Frontal cortex (tissue), 4 donors: ENCODE measurements at places on chromosomes 1 and 21. TPM values are rescaled to one million over a fixed set of nuclear protein-coding genes. Genes with fewer than 3 reads are reported as not detected.

DNA sequence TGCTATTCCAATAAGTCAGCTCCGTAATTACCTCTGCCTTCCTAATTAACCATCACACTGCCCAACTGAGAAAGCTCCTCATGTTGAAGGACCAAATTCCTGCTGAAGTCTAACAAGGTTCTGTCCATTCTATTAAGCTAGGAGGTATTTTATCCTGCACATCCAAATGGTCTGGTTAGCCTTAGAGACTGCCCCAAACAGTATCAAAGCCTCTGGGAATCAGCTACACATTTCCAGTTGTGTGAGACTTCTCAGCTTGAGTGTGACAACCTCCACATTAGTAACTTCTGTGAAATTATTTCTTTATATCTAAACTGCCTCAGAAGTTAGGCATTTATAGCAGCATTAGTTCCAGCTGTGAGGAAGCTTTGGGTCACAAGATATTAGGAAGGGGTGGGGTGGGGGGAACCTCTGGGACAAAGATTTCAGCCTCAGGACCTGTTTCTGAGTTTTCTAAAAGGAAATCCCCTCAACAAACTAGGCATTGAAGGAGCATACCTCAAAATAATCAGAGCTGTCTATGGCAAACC, 150.5 kb upstream of the DUSP10 start:
- no peak for DNase-seq

- no peak for DNase-seq
Observed at GRCh38 chr1:206098242-206098919, 18.8 kb downstream of the AVPR1B start.

GRCh38 chr1:86542631-86543030, 4.2 kb upstream of the CLCA4 start:
- no peak for DNase-seq

The GPX7 gene
- 29.3 TPM for total RNA-seq

DNA sequence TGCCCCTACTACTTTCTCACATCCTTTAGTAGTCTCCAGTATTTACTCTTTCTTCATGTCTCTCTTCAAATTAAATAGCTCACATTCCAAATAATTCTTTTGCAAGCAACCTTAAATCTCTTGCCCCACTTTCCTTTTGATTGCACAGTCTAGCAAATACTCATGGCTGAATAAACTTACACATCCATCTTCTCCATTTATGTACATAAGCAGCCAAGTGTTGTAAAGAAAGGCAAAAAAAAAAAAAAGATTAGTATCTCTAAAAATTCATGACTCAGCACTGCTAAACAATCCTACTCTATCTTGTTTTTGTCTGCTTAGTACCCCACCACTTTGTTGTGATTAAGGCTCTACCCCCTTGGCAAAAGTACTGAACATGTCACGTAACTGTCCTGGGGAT, 42.6 kb downstream of the F13B start:
- DNase-seq, result no peak

DNA sequence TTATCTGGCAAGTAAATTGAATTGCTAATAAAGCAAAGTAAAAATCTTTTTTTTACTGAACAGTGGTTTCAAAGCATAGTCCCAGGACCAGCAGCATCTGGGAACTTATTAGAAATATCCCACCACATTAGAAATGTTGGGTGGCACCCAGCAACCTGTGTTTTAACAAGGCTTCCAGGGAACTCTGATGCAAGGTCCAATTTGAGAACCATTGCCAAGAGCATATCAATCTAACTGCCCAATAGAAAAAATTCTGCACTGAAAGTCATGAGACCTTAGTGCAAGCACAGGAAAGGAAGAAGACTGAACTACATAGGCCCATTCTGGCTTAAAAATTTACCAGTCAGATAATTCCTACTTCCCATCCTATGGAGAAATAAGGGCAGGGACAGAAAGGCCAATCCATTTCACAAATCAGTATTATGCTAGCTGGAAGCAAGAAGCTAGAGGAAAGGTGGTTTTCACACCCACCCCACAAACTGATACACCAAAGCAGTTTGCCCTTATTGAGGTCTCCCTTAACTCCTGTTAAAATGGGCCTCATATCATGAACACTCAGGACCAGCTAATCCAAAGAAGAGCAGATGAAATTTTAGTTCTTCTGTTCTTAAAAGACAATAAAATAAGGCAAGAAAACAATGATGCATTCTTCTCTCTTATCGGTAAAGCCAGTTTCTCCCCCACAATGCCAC, 17.5 kb upstream of the C1orf105 start:
- DNase-seq, result no peak

GRCh38 chr1:164755690-164756089, 196.7 kb downstream of the PBX1 start:
- DNase-seq, result no peak

The GADD45A gene
- total RNA-seq, result 6.1 TPM

- DNase-seq, result no peak
Observed at GRCh38 chr1:223711173-223711572, 1.2 kb upstream of the CAPN2 start.

GRCh38 chr1:155199792-155200191, 7.9 kb downstream of the THBS3 start:
- peak; percentile 4 for DNase-seq

DNA sequence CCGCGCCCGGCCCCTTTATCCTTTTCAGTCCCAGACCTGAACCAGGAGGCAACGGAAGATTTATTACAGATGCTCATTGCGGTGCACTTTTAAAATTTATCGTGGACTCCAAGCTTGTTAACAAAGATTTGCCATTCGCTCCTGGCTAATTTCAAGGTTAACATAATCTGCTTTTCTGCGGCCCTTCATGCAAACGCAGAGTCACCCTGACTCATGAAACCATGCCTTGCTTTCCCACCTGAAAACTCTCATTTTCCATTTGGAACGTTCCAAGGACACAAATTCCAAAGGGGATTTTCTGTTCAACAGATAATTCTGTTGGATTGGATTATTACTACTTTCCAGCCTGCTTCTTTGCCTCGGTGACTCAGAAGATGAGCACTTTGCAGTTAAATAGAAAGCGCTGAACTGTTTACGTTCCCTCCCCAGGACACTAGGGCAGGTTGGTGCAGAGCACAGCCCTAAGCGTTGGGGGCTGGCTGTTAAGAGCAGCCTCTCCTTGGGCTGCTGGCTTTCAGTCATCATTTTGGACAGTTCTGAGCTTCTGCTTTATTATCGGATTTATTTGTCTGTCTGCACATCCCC, 51.1 kb downstream of the CD247 start:
- DNase-seq, result no peak

DNA sequence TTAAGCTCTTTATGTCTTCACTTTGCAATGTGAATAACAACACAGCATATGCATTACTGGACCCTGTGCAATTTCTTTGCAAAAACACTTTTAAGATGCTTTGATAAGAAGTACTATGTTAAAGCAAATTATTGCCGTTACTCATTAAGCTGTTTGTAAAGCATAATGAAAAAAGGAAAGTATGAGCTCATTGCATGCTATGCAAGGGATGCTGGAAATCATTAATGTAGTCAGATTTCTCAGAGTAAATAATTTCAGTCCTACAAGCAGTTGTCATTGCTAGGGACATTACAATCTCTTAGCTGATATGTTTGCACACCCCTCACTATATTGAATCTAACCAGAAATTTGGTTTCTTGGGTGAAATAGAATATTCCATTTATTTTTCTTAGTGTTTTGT, 982.5 kb upstream of the ADGRL2 start:
- DNase-seq, result no peak

DNA sequence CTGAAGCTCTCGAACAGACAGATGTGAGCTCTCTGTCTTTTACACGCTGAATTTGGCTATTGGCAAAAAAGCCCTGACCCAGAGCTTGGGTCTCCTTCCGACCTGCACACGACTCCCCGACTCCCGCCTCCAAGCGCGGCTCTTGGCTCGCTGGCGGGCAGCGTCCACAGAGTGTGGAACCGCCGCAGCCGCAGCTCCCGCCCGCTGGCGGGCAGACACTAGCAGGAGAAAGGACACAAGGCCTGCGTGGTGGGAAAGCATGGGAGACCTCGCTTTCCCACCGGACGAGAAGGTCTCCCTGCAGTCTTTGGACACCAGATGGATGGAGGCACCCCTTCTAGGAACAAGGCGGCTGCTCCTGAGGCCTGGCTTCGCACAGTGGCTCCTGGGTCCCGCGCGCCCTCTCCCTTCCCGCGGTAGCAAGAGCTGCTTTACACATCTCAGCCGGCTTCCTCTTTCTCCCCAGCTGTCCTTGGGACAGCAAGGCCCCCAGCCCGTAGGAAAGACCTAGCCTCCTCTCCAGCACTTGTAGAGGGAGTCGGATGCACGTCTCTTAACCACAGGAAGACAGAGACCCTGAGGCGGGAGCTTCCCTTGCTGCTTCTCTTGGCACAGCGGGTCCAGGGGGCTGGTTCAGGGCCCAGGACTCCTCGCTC, 92.1 kb downstream of the PRKAB2 start:
- no peak for DNase-seq

- no peak for DNase-seq
Observed at GRCh38 chr1:10232163-10232562, 21.8 kb downstream of the KIF1B start.

DNA sequence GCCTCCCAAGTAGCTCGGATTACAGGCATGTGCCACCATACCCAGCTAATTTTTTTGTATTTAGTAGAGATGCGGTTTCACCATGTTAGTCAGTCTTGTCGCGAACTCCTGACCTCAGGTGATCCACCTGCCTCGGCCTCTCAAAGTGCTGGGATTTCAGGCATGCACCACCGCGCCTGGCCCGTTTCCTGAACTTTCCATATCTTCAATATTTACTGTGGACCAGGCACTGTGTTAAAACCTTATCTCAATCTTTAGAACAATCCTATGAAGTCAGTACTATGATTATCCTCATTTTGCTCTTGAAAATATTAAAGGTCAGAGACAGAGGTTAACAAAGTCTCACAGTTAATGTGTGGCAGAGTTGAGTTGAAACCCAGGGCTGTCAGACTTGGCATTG, 1.6 kb upstream of the ADCY10 start:
- DNase-seq, result no peak

GRCh38 chr1:12552111-12552888, 65.7 kb downstream of the DHRS3 start:
- no peak for DNase-seq

The TFF2 gene
- not detected for total RNA-seq

DNA sequence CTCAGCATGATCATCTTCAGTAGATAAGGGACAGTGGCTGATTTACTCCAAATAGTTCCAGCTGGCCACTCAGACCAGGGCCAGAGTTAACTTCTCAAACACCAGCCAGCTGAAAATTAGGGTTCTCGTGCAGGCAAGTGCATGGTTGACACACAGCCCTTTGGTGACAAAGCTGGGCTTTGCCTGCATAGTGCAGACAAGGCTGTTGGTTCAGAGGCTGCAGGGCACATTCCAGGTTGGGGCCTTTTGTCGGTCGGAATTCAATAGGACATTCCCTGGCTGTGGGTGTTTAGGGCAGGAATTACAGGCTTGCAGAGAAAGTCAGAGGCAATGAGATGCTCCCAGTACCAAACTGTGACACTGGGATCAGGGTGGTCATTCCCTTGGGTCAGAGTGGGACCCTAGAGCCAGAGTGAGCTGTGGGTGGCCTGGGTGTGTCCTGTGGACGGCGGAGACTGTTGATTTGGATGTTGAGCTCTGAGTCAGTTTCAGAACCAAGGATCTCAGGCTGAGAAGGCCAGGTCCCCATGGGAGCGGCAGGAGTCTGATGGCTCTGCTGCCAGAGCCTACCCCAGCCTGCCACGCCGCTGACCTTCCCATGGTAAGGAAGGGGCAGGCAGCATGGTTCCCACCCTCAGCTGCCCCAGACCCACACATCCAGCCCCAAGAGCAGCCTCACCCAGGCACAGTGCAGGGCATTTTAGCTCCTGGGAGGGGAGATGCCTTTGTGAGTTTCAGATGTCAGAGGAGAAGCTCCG, 56.2 kb downstream of the STUM start:
- DNase-seq, result no peak
